PC-3 (cell line): ENCODE measurements at places on chromosomes 13 and 19. TPM values are rescaled to one million over a fixed set of nuclear protein-coding genes. Genes with fewer than 3 reads are reported as not detected.

DNAJC15 gene
- 1.9 and 12.5 TPM in 2 replicates for total RNA-seq

ACP5 gene
- total RNA-seq: not detected in 2 replicates

KLF1 gene
- not detected in 2 replicates for total RNA-seq

PDX1 gene
- 0.17 TPM in 1 of 2 replicates, not detected in the other for total RNA-seq

- no peak for DNase-seq
These were observed 34.0 kb downstream of the RFX2 start for GRCh38 chr19:6076291-6076665.

GRCh38 chr19:50190439-50190891, 13.0 kb upstream of the MYH14 start:
- DNase-seq: no peak

- DNase-seq: no peak
These were observed 2.1 kb downstream of the TM6SF2 start for GRCh38 chr19:19270749-19271571.

DNA sequence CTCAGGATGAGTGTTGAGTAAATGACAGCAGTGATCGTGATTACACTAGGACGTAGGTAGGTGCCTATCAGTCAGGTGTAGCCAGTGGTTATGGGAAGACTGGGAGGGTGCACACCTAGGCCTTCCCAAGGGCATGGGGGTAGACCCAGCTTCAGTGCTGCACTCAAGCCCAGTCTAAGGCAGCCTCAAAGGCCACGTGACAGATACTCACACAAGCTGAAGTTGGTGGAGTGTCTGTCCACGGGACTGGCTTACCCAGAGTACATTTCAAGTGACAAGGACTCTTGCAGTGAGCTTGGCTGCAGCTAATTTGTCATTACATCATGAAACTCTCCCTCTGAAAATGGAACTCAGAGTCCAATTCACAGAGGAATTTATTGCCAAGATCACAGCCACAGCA, 118.3 kb downstream of the SHISA2 start:
- DNase-seq: no peak

GRCh38 chr13:87889254-87889653, 218.1 kb downstream of the SLITRK5 start:
- no peak for DNase-seq

DNA sequence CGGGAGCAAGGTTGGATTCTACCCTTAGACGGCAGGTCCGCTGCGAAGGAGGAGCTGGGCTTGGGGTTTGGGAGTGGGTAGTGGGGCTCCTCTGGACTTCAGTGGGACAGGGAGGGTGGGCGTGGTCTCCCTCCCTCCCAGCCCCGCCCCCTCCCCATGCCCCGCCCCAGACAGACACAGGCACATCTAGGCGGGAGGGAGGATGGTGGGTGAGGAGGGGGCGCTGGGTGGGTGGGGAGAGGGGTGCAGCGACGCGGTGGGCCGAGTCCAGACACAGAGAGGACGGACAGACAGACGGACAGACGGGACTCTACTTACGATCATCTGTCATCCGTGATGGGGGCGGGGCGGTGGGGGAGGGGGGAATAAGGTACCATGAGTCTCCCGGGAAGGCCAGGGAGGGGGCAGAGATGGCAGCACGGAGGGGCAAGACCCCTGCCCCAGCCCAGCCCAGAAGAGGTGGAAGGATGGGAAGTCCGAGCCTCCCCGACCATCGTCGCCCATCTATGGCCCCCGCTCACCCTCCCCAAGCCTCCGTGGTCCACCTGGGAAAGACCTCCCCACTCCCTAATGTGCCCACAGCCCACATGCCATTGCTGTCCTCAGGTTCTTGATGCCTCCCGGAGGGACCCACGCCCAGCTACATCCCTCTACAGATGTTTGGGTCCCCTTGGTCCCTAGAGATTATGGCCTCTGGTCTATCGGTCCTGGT, 64.8 kb downstream of the UNC13A start:
- DNase-seq: no peak

DNA sequence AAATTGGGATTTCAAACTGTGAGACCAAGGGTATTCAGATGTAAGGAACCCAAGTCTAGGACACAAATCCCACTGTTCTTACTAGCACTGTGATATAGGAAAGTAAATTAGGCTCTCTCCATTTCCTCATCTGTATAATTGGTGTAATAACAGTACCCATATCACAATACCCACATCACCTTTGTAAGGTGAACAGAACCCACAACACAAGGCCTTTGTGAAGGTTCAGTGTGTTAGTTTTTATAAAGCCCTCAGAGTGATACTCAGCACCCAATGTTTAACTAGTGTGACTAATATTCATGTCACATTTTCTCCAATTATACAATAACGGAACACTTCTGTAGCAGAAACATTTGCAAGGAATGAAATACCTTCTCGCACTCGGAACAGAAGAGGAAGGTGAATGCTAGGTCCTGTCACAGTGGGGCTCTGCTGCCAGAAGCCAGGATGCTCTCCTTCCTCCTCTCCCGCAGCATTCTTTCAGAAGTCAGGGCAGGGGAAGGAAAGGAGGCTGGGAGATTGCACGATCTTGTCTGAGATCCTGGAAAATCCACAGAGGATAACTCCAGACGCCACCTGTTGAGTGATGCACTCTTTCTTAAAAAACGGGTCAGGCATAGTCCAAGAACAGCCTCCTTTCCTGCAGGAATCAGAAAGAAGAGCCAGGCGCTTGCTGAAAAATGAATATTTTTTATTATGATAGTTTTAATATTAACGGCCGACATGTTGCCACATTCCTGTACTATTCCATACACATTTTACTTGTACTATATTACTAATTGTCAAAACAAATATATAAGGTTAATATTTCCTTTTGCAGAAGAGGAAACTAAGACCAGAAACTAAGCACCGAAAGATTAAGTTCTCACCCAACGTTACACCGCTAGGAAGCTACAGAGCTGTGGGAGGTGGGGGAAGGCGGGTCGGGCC, 762 bp downstream of the ZNF45 start:
- peak; percentile 51 for DNase-seq

GRCh38 chr13:24243302-24243701, 66.1 kb upstream of the C1QTNF9 start:
- no peak for DNase-seq

DNA sequence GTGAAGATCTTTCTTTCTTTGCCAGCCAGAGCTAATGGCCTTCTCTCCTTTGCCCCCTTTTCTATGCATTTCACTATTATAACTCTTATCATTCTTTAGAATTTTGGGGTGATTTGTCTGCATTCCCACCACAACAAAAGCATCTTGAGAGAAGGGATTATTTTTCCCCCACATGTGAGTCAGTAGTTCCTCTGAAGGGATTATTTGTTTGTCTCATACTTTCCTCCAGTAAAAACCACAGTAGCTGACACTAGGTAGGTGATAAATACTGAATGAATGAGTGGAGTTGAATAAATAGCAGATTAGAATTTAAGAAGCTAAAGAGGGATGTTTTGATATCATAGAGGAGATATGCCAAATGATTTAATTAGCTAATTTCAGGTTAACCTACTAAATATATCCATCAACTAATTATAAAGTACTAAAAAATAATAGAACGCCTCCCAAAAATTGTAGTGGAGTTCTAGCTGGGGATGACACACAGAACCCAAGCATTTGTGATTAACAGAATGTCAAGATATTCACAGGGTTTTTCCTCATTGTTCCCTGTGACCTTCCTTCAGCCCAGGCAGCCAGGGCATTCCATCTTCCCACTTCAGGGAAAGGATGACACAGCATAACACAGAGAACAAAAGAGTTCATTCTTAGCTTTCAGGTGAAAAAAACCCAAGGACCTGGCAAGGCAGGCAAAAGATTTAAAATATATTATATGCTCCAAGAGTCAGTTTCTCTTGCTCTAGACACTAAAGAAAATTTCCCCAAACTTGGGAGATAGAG, 3.5 kb upstream of the TBC1D4 start:
- peak; percentile 48 for DNase-seq

- peak; percentile 12 for DNase-seq
These were observed 1466.1 kb downstream of the UQCRFS1 start for GRCh38 chr19:27746691-27747380.

- no peak for DNase-seq
These were observed 719.1 kb downstream of the UQCRFS1 start for GRCh38 chr19:28493884-28494283.

GRCh38 chr13:23392313-23392712, 41.2 kb downstream of the SACS start:
- no peak for DNase-seq
